ENCODE measurements at places on chromosomes 6 and 20. TPM values are rescaled to one million over a fixed set of nuclear protein-coding genes. Genes with fewer than 3 reads are reported as not detected.

- DNase-seq: no peak
These were observed 427.9 kb downstream of the QKI start for GRCh38 chr6:163842467-163842866.

DNA sequence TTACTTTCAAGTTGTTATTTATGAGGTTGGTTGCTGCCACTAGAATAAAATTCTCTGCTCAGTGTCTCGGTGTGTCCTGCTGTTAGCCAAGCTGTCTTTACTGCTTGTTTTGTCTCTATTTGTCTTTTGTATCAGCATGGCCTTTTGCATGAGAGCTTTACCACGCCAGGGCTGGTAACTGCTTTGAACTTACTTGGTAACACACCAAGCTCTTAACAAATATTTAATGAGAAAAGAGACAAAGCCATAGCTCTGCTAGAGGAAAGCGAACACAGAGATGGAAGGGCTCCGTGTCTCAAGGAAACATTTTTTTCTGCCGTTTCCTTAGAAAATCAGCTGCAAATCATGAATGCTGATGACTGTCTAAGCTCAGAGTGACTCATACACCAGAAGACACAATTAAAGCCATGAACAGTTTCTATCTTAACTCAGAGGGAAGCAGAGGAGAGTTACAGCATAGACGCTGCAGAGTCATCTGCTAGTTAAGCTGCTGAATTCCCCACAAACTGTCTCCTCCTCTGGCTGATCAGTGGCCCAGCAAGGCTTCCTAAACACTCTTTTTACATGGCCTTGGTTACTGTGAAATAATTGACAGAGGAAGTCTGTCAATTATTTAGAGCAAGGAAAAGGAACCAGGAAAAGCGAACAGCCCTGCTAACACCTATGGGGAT lies 44.8 kb downstream of the AGPAT4 start:
- DNase-seq: peak; percentile 96

DNA sequence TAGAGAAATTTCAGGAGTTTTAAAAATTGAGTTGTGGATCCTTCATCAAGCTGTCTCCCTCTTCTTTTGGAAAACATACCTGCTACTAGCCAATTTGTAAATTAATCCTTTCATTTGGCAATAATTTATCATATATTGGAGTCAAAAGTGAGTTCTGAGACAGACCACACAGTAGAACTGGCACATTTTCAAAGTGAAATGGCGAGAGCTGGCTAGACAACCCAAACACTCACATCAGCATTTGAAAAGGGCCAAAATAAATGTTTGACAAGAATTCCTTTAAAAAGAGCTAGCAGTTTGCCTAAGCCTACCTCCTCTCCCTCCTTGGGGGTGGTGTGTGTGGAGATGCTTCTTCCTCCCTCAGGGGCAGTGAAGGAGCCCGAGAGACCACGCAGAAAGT lies 47.9 kb upstream of the KCNK16 start:
- no peak for DNase-seq

BEND6 gene
- total RNA-seq: 2.1 TPM

FAM162B gene
- not detected for total RNA-seq

CTCFL gene
- total RNA-seq: not detected

- DNase-seq: no peak
These were observed 141.1 kb downstream of the RFPL4B start for GRCh38 chr6:112488238-112488637.

DNA sequence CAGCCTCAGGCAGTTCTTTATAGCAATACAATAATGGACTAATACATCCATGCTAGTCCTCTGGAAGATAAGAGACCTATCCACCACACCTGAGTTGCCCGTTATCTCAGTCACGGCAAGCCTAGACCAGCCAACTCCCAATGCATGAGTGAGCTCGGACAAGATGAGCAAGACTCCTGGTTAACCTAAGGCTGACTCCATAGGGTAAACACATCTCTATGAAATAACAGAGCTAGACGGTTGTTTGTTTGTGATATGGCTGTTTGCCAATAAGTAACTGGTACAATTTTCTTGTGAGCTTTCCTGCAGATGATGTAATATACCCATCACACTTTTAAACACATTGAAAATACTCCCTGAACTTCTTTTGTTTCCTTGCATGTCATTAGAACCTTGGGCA lies 70.6 kb upstream of the PHACTR1 start:
- DNase-seq: no peak

DNA sequence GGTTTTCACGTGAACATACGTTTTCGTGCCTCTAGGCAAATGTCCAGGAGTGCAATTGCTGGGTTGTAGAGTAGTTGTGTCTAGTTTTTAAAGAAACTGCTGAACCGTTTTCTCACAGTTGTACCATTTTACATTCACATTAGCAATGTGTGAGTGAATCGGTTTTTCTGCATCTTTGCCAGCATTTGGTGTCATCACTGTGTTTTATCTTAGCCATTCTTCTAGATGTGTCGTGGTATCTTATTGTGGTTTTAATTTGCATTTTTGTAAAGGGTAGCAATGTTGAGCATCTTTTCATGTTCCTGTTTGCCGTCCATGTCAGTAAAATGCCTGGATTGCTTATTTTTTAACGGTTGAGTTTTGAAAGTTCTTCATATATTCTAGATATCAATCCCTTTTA lies 10.2 kb downstream of the DOK5 start:
- DNase-seq: no peak

PI16 gene
- total RNA-seq: not detected

DNA sequence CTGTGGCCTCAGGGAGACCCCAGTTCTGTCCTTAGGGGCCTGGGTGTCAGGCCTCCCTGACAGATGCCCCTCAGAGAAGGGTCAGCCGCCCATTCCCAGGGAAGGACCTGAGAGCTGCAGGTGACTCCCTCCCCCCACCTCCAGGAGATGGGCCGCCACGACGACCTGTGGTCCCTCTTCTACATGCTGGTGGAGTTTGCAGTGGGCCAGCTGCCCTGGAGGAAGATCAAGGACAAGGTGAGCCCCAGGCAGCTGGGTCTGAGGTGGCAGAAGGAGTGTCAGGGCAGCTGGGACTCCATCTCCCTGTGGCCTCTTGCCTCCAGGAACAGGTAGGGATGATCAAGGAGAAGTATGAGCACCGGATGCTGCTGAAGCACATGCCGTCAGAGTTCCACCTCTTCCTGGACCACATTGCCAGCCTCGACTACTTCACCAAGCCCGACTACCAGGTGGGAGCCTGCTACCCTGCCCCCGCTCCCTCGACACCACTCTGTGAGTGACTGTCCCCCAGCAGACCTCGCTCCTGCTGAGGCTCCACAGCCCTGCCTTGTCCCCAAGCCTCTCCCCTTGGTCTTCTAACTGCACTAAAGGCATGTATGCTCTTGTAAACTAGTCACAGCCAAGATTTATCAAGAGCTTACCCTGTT lies 12.2 kb downstream of the TTBK1 start:
- no peak for DNase-seq

CLPSL2 gene
- not detected for total RNA-seq

- peak; percentile 100 for DNase-seq
These were observed 50.1 kb downstream of the CYP24A1 start for GRCh38 chr20:54123587-54124180.

DNA sequence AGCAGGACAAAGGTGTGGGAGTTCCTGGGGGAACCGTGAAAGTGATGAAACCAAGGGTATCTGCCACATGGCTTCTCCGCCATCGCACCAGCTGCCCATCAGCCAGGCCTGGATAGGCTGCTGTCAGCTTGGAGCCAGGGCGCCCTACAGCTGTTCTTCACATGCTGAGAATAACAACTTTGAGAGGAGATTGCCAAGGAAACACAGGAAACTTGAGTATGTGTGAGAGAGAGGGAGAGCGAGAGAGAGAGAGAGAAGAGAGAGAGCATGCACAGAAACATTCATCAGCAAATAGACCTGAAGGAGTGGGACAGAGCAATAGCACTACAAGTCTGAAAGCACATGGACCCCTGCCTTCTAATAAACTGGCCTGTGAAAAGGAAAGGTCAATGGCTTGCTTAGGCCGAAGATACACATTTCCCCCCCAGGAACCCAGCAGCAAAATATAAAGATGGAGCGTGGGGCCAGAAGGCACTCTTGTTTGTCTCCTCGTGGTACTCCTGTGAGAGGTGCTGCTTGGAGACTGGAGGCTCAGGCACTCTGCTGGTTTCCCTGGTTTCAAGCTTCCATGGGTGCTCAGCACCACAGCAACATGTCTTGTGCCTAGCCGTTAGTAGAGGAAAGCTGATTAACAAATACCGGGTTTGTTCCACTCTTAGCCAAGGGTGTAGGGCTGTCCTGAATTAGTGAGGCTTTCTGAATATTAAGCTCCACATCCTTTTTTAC lies 53.0 kb downstream of the SNAP25 start:
- DNase-seq: no peak

PDE10A gene
- total RNA-seq: 52.1 TPM

- DNase-seq: no peak
These were observed 207.0 kb downstream of the ADGB start for GRCh38 chr6:146805546-146806325.

- DNase-seq: peak; percentile 93
These were observed 2.2 kb upstream of the FOXO3 start for GRCh38 chr6:108558372-108559096.

DNA sequence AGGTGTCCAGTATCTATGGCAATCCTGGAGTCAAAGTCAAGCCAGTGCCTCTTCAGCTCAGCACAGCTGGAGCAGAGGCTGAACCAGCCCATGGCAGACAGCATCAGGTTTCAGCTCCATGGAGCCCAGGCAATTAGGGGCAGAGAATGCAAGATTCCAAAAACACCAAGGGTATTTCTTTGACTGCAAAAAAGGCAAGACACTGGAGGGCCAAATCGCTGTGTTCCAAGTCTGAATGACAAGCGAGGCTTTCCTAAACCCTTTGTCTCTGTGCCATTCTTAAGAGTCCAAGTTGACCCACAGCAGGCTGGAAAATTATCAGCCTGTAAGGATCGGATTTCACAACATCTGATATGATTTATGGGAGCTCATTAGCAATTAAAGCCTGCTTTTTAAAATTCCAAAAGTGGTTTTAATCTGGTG lies 49.7 kb upstream of the TGM3 start:
- no peak for DNase-seq

GRCh38 chr6:33189625-33190448 lies 2.4 kb downstream of the COL11A2 start:
- DNase-seq: no peak

- DNase-seq: no peak
These were observed 9.4 kb upstream of the OCSTAMP start for GRCh38 chr20:46559685-46560440.

DNA sequence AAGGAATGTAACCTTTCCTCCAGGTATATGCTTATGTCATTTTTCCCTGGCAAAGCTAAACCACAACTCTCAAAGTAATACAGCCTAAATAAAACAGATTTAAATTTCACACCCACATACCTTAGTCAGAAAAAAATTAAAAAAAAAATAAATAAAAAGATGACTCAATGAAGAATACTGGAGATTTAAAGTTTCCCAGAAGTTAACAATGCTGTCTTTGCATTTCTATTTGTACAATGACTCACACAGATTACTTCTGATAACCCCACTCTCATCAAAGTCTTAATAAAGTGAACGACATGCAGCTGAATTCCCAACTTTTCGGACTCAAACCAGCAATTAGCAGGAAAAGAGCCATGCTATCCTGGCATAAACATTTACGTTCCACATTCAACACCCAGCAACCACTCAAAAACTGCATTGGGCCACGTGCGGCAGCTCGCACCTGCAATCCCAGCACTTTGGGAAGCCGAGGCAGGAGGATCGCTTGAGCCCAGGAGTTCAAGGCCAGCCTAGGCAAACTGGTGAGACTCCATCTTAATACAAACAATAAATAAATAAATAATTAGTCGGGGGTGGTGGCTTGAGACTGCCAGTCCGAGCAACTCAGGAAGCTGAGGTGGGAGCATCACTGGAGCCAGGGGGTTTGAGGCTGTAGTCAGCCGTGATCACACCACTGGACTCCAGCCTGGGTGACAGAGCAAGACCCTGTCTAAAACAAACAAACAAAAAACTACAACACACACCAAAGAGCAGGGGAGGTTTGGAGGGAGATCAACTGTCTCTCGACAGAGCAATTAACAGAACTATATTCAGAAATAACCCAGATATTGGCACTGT lies 130.5 kb downstream of the WDR27 start:
- peak; percentile 37 for DNase-seq

GRCh38 chr6:163892824-163893561 lies 478.5 kb downstream of the QKI start:
- DNase-seq: no peak

FAM209B gene
- total RNA-seq: not detected

COL21A1 gene
- total RNA-seq: not detected

DNA sequence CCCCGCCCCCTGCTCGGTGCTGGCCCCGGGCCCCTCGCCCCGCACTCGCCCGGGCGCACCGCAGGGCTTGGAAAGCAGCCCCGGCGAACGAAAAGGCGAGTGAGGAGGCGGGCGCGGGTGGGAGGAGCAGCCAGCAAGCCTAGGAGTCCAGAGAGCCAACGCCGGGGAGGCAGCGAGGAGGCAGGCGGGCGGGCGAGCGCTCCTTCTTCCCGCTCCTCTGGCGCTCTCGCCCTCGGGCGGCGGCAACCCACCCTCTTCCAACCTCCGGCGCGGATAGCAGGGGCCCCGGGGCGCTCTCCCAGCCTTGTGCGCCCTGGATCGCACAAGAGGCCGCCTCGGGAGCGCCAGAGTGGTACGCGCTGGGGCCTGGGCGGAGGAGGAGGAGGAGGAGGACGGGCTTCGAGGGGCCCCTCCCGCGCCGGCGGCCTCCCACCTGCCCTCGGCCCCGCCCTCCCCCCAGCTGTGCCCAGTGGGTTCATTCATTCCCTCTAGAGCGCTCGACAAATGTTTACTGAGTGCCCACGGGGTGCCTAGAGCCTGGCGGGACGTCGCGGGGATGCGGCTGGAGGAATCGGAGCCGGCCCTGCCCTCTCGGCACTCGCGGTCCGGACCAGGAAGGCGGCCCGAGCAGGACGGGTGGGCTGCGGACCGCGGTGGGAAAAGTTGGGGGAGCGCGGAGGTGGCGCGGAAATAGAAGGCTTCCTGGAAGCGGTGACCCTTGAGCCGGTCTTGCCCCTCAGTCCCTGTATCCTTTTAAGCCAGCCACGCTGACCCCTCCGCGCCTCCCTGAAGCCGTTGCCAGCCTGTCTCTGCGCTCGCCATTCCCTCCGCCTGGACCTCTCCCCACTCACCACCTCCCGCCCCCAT lies at the start of gene BMP7:
Gene BMP7, minus strand, starts transcription at position 351 of the 867 bp plus-strand sequence. CDS start 519 bp downstream, outside the sequence.
- DNase-seq: no peak

All from renal cortical epithelial cell (primary cell).